AG04450 (cell line): ENCODE measurements at places on chromosomes 6 and 20.
A peak's percentile ranks its signal among the peaks of the same experiment; 100 is the strongest.

- DNase-seq, result no peak
These were observed 96.7 kb downstream of the SNX5 start for GRCh38 chr20:17871886-17872285.

GRCh38 chr20:43570496-43570895 is 11.7 kb downstream of the SGK2 start:
- no peak for DNase-seq

DNA sequence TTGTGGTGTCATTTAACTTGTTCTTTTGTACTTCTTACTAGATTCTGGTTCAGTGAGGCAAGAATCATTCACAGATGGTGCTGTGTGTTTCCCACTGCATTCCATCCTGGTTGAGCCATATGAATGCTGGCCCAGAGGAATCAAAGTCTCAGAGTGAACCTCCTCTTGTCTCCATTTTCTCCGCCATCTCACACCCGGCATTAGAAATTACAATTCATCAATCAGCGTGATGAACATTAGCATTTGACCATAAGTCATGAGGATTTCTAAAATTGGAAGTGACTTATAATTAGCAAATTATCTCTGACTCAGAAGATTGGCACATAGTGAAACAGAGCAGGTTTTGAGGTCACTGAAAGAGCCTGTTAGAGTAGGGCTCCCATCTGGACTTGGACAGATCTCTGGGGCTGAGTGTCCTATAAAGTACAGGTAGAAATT is 25.2 kb downstream of the TNFAIP3 start:
- DNase-seq, result peak; percentile 52

- DNase-seq, result no peak
These were observed 1.1 kb downstream of the EDN1 start for GRCh38 chr6:12291071-12291838.

DNA sequence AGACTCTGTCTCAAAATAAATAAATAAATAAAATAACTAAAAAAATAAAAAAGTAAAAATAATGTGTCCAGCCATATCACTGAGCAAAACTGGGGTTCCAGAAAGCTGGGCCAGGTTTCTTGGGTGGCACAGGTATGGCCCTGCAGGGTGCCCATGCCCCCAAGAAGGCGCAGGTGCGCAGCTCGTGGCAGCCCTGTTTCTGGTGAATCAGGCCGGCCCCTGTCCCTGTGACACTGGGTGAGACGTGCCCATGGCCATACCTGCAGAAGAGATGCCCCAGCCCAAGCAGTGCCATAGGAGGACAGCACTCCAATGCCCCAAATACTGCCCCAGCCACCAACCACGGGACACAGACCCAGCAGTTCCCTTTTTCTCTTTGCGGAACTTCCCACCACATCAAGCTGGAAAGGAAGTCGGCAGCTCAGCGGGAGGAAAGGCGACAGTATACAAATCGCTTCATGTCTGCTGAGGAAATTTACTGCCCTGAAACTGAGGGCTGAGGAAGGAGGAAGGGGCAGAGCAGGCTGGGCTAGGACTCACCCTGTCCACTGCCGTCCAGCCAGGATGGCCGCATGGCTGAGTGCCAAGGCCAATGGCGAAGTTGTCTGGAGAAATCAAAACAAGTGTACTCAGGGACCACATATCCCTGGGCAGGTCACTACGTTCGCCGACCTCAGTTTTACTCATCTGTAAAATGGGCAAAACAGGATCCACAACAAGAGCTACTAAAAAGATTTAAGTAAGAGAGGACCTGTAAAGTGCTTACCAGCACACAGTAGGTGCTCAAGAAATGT is 55.4 kb downstream of the PREX1 start:
- DNase-seq, result no peak
